NCI-H2081 treated with DMSO at 0.1 percent for 48 hours (cell line): ENCODE measurements at places on chromosomes 4 and X.

DNA sequence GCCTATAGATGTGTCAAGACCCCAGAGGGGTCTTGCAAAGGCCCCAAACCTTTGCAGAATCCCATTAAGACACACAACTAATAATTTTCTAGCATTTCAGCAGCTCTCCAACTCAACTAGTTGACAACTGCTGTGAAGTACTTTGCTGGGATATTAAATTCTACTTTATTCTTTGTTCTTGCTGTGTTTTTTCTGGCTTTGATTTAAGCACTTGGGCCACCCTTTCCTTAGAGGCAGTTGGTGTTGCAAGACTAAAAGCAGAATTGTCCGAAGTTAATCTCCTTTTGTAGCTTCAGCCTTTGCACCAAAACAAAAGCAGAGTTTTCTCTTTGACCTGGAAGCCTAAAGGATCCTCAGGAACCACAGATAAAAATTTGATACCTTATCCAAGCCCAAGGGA lies 353.1 kb upstream of the CLNK start:
- no peak for DNase-seq

- DNase-seq = no peak
Measured at GRCh38 chr4:85994576-85994975, 365.3 kb downstream of the MAPK10 start.

DNA sequence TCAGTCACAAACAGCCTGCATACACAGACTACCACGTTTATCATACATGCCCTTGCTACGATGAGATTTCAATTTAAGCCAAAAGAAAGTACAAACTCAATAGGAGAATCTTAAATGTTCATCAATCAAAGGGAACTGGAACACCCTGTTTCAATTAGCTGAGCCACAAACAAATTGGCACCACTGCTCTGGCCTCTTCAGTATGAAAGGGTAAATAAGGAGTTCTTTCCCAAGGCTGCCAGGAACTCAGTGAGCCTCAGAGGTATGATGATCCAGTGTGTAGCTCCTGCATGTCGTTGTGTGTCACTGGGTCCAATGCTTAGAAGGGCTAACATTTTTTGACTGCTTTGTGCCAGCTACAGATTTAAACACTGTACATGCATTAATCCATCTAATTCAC lies 5.4 kb downstream of the RNF150 start:
- no peak for DNase-seq

- no peak for DNase-seq
Measured at GRCh38 chrX:70979136-70979762, 48.4 kb upstream of the SLC7A3 start.

DNA sequence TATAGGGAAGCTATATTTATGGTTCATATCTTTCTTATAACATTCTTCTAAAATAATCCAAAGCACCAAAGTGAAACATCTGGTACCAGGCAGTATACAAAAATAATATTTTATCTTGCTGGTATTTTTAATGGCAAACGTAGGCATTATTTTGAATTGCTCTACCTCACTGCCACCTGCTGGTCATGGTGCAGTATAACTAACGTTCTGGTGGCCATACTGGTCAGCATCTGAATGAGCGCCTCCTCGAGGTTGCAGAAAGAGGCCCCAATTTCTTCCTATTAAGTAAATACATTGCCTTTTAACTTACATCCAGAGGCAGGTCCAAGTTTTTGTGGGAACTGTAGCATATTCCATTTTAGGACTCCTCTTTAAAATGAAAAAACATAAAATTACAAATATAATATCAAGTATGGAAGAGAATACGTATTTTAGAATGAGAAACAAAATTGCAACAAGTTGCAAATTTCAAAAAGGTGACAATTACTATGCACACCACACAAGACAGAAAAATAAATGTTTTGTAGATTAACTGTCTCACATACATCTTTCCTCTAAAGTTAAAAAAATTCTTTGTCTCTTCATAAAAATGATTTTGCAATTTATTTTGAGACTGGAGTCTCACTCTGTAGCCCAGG lies 22.9 kb upstream of the CWH43 start:
- peak; percentile 73 for DNase-seq

DNA sequence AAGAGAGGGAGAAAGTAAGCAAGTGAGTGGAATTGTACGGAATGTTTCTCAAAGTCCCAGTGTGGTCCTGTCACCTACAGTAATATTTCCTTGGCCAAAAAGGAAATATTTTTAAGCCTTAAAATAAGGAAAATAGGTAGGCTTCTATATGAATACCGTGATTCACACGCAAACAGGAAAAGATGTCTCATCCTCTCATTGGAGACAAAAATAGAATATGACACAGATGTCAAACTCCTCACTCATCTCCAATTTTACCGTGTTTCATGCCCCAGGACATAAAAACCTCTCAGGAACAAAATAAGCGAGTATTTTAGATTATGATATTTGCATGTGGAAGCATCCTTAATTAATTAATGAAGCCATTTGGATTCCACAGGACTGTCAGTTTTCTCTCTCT lies 1269.5 kb downstream of the RAPGEF2 start:
- DNase-seq = no peak
